ENCODE measurements at places on chromosomes 16 and 17.
A peak's percentile ranks its signal among the peaks of the same experiment; 100 is the strongest.

DNA sequence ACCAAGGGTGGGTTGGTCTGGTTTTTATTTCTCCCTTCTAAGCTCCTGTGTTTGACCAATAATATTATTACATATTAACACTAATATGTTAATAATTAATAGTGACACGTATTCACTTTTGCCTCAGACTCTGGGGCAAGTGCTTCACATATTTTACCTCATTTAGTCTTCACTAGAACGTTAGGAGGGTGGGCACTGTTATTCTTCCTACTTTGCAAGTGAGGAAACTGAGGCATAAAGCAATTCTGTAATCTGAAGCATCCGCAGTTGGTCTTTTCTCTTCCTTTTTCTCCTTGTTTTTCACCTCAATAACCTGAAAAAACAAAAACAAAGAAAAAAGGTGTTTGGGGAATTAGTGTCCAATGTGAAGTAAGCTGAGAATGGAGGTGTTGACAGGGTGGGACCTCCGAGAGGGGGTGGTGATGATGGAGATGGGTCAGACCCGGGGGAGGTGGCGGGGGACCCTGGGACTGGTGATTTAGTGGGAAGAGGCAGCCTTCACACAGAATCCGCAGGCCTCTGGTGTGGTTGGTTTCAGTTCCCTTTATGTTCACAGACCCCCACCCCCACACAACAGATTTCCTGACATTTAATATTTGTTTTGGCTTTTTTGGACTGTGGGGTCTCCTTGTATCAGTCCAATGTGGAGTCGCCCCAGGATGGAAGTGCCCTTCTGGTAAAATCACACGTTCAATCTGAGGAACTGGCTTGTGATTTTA lies 3.7 kb downstream of the CDH1 start:
- no peak for DNase-seq

- no peak for DNase-seq
Measured at GRCh38 chr16:73418691-73419090, 370.8 kb upstream of the ZFHX3 start.

DNA sequence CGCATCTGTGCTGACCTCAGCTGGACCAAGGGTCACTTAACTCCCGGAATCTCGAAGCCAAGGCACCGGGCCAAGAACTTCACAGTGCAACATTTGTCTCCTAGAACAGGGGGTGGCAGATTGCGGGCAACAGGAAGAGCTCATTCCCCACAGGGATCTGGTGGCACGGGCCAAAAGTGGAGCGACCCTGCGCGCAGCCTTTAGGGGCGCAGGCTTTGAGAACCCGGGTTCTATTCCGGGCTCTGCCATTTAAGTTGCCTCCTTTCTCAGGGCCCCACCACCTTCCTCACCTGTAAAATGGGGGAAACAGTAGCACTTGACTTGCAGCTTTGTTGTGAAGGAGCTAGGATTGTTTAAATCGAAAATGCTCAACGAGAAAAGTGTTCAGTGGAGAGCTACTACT lies 651 bp downstream of the SHMT1 start:
- peak; percentile 32 for DNase-seq

DNA sequence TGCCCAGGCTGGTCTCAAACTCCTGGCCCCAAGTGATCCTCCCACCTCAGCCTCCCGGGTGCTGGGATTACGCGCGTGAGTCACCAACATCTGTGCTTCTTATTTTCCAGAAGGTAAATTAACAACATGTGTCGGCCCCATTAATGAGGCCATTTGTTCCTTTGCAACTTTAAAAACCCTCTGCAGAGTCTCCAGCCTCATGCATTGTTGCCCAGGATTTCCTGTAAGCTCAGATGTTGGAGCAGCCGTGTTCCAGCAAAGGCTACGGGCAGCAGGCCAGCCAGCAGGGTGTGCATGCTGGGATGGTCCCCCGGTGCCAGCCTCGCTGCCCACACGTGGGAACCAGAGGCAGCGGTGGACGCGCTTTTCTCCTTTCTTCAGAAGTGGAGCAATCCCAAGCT lies 19.1 kb upstream of the HEXD start:
- no peak for DNase-seq

GRCh38 chr16:74607310-74607961 lies 522 bp upstream of the GLG1 start:
- DNase-seq, result no peak

GRCh38 chr17:64131606-64132270 lies 1.8 kb upstream of the ERN1 start:
- DNase-seq, result no peak

DNA sequence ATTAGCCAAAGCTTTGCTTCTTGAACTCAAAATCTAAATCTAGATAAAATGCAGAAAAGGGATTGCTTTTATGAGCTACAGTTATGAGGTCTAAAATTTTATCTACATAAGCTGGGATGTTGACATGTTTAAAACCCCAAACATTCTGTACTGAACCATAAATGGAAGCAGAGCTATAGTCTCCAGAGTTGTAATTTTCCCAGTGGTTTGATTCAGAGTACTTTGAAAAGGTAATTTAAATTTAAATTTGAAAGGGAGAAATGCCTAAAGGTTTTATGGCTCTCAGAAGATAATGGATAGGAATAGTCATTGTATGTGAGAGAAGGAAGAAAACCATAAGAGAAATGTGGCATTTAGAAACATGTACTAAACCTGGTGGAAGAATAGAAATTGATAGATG lies 163.2 kb downstream of the PPM1E start:
- no peak for DNase-seq

- DNase-seq, result no peak
Measured at GRCh38 chr17:7587420-7588151, 2.3 kb downstream of the SOX15 start.

GRCh38 chr17:2025622-2026309 lies 632 bp upstream of the RTN4RL1 start:
- DNase-seq, result peak; percentile 51

DNA sequence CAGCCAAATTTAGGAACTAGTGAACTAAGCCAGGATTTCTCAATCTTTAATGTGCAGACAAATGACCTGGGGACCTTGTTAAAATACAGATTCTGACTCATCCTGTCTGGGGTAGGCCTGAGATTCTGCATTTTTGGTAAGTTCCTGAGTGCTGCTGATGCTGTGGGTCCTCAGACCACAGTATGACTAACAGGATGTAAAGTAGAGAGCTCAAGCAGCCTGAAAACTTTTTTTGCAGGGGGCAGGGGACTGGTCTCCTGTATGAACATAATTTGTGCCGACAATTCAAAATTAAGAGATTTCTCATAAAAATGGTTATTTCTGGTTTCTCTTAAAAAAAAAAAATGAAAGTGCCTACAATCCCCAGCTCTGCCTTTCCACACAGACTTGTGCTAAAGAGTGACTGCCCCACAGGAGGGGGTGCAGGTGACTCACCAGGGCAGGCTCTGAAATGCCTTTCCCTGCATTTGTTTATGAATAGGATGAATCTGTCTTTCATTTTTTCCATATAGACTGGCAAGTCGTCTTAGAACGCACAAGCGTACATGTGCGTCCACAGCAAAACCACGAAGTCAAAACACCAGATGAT lies 271.5 kb downstream of the PHKB start:
- DNase-seq, result peak; percentile 22

Data from stimulated activated naive CD8-positive, alpha-beta T cell treated with anti-CD3 and anti-CD28 coated beads, Interleukin-15, Interleukin-2, amounts not matched to agents 100 U/mL and 50 U/mL, for 24 hours (primary cell).